Fibroblast of skin of back (primary cell): ENCODE measurements at places on chromosomes 4 and X.

- peak; percentile 43 for DNase-seq
Measured at GRCh38 chr4:157052429-157053040, 23.4 kb upstream of the GLRB start.

DNA sequence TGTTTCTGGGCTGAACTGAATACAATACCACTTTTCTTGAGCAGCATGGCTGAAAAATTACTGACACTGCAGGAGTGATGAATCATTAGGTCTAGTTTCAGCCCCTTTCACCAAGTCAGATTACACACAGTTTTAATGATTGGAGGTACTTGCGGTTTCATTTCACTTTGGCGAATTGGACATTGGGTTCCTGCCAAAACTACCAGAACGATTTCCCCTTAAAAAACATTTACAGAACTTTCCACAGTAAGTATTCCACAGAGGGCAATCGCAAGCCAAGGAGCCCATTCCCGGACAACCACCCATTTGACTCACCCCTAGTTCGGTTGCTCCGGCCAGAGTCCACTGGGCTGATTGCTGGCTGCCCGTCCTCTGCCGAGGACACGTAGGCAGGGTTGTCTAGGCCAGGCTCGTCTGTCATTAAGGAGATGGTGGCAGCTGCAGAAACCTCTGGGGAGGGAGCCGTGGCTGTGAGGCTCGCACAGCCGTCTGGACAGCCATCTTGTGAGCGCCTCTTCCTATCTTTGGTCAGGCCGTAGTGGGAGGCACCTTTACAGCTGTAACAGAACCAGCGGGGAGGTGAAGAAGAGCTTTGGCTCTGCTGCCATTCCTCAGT is 83.5 kb downstream of the LNX1 start:
- peak; percentile 59 for DNase-seq

DNA sequence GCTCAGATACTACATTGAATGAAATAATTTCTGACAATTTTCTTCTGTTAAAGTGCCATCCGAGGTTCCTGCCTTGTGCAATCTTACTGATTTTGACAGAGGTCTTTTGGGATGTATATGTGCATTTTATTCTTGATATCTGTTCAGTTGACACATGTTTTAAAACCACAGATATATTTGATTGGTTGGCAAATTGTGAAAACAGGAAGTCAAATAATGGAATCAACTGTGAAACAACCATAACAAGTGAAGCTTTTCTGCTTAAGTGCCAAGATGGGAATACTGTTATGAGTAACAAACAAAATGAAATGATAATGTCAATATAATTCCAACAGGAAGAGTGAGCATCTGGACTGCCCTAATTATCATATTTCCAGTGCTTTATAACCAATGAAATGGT is 84.9 kb upstream of the TET2 start:
- no peak for DNase-seq

DNA sequence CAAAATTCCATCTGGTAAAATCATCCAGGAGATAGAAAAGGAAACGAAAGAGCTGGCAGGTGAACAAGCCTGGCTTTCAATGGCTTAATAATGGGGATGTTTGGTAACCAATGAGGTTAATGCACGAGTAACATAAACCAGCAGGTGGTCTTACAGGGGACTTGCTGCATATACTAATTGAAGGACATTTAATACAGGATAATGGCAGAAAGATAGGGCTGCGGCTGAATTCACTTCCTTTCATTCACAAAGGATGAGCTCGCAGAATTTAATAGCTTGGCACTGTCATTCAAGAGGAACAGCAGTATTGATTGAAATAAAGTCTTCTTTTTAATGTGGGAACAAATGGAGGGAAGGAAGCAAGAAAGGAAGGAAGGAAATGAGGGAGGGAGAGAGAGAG is 156.3 kb upstream of the RAI2 start:
- no peak for DNase-seq
